NCI-H446 (cell line): ENCODE measurements at places on chromosomes 6 and 20.

DNA sequence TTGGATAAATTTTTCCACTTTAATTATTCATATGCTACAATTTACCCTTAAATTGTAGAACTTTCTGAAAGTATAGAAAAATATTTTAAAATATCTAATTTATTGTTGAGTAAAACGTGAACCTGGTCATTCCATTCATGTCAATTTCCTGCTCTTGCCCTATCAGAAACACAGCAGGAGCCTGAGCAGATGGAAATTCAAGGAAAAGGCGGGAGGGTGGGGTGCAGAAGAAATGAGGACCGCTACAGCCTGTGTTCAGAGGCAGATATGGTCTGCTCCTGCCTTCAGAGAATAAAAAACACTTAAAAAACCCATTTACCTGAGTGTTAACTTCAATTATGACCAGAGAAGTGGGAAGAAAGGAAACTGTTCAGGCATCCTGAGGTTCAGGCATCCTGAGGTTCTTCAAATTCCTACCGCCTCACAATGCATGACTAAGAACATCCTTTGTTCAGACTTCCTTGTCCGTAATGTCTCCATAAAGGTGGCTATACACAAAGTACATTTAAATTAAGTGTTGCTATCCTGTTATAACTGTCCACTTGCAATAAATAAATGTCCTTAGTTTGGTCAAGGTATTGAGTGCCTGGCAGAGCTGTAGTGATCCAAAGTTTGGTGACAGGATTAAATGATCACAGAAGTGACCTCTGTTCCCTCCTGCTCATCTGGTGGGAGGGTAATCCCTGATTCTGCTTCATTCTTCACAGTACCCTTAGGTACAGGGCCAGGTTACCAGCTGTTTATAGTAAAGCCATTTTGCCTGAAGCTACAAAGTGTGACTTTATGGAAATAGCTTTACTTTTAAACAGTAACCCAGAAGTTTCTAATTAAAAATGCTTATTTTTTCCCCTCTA, 109.1 kb downstream of the MAN1A1 start:
- DNase-seq: no peak

DNA sequence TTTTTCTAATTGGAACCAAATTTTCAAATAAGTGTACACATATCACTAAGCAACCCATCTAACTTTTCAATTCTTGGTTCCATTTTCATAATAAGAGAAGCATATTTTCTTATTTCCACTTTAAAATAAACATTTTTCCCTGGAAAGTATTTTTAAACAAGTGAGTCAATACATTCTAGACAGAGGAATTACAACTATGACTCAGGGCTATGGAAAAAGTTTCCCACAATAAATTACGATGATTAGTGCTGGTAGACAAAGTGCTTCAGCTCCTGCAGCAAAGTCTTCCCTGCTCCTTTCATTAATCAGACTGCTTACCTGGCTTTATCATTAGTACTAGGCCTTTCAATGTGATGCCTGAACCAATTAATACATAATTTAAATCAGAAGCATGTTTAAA, 322.5 kb downstream of the HACE1 start:
- DNase-seq: no peak

DNA sequence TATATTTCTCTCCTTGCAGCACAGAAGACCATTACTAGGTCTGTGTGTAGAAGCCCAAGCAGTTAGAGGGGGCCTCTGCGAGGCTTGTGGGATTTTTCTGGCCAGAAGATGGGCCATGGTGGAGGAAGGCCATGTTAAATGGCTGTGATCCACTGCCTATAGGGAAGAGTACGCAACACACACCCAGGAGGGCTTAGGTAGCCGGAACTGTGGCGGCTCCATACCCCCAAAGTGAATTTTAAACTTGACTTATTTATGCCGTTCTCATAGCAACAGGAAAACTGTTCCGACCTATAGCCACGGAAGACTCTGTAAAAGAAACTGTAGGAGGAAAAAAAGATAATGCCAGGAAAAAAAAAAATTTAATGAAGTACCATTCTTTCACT, 69.5 kb downstream of the SLX4IP start:
- DNase-seq: no peak

- no peak for DNase-seq
These were observed 447.9 kb upstream of the OPRM1 start for GRCh38 chr6:153591159-153591558.

DNA sequence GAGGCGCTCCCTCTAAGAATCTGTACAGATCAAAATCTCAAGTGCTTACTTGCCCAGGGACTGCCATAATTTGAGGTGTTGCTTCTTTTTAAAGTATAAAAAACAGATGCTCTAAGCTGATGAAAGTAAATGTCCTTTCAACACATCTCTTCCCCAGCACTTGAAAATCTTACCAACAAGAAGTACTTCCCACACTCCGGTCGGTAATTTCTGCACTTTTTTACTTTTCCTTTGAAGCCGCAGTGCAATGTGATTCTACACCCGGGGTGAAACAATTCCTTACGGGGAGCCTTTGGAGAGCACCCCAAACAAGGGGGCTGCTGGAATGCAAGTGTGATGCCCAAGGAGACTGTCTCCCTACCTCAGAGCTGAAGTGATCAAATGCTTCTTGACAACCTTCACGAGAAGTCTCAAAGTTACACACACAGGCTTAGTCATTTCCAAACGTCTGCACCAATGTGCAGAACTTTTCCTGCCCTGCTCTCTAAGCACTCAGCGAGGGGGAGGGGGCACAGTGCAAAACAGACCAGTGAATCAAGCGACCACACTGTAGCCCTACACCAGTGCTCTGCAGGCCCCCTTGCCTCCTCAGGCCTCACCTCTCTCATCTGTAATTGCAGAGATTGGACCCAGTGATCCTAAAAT, 56.7 kb downstream of the ATXN1 start:
- no peak for DNase-seq
